Left renal pelvis (tissue), 4 donors: ENCODE measurements at places on chromosomes 7 and 10.

GRCh38 chr10:21326594-21327288, 198.7 kb downstream of the SKIDA1 start:
- DNase-seq: no peak

DNA sequence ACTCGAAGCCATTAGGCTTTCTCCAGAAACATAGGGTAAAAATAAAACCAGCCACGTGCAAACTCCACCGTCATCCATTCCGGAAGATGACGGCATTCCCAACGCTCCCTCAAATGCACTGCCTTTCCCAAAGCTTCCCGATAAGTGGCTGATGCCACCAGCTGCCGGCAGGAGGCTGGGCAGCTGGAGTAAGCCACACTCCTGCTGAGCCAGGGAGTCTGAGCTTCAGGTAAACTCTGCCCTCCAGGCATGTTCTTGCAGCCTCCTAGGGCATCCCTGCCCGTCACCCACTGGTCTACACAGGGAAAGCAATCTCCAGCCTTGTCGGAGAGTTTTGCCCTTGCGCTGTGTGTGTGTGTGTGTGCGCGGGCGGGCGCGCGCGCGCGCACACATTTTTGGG, 40.5 kb upstream of the TMEM273 start:
- DNase-seq: no peak

GRCh38 chr7:94266238-94266644, 128.5 kb upstream of the COL1A2 start:
- DNase-seq: no peak

- DNase-seq: no peak
Measured at GRCh38 chr10:47039562-47039913, 128.3 kb downstream of the PTPN20 start.

DNA sequence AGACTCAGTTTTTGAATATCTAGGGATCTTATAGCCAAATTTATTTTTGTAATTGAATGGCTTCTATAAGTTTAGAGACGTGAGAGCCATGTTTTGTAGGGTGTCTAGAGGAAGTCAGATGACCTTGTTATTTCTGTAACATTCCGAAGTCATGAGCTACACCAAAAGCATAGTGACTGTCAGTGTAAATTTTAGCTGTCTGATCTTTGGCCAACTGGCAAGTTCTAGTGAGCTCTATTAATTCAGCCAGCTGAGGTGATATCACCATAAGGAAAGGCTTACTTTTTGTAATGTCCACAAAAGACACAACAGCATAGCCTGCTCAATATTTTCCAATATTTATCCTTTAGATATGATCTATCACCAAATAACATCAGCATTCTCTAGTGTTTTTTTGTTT, 9.9 kb upstream of the NT5C3A start:
- no peak for DNase-seq

DNA sequence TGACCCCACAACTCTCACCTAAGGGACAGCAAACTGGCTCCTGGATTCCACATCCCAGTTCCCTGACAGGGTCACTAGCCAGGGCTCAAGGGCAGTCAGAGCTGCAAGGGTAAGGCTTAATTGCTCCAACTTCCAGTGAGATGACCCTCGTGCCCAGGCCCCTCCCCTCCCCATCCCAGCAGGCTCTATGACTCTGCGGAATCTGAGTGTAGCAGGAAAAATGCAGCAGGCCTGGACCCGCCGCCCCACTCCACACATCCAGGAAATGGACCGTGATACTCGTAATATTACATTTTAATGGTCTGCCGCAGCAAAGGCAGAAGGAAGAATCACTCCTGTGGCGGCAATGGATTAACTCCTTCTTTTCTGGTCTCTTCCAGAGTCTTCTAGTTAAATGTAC, 91.7 kb upstream of the CHST15 start:
- no peak for DNase-seq

- DNase-seq: no peak
Measured at GRCh38 chr10:115441907-115442545, 348.9 kb downstream of the ATRNL1 start.

GRCh38 chr7:81469153-81469868, 300.5 kb downstream of the HGF start:
- no peak for DNase-seq
